ENCODE measurements at places on chromosomes 11 and 22. TPM values are rescaled to one million over a fixed set of nuclear protein-coding genes. Genes with fewer than 3 reads are reported as not detected.
A peak's percentile ranks its signal among the peaks of the same experiment; 100 is the strongest.

DNA sequence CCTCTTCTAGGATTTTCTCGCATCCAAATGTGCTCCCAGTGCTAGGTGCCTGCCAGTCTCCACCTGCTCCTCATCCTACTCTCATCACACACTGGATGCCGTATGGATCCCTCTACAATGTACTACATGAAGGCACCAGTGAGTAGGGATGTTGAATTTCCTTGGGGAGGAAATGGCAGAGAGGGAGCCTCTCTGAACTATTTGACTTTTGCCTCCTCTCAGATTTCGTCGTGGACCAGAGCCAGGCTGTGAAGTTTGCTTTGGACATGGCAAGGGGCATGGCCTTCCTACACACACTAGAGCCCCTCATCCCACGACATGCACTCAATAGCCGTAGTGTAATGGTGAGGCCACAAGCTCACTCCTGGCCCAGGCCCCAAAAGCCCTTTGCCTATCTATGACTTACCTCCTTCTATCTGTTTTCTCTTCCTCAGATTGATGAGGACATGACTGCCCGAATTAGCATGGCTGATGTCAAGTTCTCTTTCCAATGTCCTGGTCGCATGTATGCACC lies 2.5 kb downstream of the TAF10 start:
- peak; percentile 16 for DNase-seq

DNA sequence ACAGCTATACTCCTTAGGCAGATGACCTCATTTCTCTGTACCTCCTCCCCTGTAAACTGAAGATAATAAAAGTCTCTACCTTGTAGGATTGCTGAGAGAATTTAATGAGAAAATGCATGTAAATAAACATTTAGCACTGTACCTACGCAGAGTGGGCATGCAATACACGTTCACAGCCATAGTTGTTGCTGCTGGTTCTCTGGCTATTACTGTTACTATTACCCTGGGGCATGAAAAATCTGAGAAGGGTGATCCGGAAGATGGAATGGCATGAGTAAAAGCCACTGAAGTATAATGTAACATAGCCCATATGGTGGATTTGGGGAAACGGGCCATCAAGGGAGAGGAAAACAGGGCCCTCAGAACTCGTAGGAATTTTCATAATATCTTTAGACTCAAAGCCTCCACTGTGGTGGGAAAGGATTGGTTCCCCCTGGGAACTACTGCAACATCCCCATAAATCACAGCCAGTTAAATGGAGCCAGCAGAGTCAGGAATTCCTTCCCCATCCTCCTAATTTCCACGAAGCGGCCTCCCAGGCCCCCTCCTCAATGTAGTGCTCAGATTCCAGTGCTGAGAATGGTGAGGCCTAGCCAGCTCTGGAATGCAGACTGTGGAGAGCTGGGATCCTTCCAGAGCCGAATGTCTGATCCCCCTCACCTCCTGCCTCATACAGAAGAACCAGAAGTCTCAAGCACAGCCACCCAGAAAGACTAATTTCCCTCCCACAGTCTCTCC lies 205.3 kb downstream of the MN1 start:
- no peak for DNase-seq

DNA sequence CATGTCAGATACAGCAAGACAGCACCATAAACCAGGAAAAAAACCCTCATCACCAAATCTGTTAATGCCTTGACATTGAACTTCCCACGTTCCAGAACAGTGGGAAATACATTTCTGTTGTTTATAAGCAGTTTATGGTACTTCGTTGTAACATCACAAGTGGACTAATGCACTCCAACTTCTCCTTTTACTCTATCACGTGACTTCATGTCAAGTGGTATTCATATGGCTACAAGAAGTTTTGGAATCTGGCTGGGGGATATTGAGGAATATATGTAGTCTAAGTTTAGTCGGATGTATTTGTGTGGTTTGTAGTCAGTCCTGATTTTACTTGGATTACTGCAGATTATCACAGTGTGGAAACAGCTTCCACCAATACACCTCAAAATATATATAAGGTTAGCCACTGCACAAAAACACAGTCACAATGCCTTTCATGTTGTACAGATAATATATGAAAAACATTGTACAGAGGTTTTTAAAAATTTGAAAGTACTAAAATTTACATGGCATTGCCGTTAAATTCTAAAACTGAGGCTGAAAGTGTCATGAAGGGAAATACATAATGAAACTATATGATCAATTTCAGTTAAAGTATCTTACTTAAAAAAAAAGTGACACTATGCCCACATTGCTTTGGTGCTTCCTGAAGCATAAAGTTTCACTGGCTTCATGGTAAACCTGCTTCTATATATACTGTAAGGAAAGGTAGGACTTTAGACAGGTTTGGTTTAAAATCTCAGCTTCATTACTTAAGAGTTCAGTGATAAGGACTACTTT lies 134.1 kb downstream of the CASP12 start:
- DNase-seq = no peak

- no peak for DNase-seq
Measured at GRCh38 chr11:134530636-134531326, 118.7 kb upstream of the B3GAT1 start.

The MRGPRE gene
- total RNA-seq = not detected

The CCDC34 gene
- 4.9 TPM for total RNA-seq

- DNase-seq = no peak
Measured at GRCh38 chr22:25085156-25085555, 114.5 kb upstream of the CRYBB3 start.

DNA sequence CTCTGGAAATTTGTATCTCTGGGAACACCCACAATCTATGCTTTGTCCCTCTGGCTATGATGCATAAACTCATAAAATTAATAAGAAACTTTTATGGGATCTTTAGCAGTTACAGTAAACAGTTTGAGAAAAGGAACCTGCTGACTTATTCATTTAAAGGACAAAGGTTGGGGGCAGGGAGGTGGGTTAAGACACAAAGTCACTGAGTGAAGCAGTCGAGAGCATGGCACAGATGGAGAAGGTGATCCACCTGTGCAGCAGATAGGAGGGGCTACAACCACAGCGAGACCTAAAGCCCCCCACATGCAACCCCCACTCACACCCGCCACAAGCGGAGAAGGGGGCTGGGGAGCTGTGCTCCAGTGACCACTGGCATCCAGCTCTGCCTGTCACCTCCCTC lies 45.0 kb downstream of the SMCO4 start:
- no peak for DNase-seq

The PHETA2 gene
- 11.5 TPM for total RNA-seq

The CDC42BPG gene
- total RNA-seq = 5.9 TPM

GRCh38 chr11:13983081-13983751 lies 20.7 kb downstream of the SPON1 start:
- DNase-seq = no peak

DNA sequence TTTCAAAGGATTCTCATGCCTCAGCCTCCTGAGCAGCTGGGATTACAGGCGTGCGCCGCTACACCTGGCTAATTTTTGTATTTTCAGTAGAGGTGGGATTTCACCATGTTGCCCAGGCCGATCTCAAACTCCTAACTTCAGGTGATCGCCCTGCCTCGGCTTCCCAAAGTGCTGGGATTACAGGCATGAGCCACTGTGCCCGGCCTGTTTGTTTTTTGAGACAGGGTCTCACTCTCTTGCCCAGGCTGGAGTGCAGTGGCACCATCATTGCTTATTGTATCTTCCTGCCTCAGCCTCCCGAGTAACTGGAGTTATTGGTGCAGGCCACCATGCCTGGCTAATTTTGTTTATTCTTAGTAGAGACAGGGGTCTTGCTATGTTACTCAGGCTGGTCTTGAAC lies 8.1 kb downstream of the FADS2 start:
- DNase-seq = no peak

GRCh38 chr11:33500861-33501479 lies 199.7 kb downstream of the C11orf91 start:
- no peak for DNase-seq

DNA sequence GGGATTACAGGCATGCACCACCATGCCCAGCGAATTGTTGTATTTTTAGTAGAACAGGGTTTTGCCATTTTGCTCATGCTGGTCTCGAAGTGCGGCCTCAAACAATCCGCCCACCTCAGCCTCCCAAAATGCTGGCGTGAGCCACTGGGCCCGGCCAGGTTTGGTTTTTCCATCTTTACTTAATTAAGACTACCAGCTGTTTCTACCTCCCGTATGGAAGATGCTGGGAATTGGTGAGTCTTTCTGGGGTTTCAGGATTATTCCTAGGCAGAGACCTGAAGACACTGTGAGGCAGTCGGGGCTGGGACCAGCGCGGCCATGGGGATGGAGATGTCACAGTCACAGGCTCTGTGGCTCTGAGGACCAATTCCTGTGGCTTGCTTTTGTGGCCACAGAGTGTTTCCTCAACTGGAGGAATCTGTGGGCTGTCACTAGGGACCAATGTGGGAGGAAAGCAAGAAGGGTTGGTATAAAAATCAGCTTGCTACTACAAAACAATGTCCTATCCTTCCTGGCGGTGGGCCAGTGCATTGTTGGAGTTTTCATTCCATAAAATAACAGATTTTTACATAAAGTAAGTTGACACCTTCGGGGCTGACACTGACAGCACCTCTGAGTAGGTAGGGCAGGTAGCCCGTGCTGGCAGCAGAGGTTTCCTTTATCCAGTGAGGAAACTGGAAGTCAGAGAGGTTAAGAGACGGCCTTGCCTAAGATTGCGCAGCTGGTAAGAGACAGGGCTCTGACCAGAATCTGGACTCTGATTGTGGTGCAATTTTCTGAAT lies 8.4 kb upstream of the FTH1 start:
- DNase-seq = peak; percentile 50

- DNase-seq = no peak
Measured at GRCh38 chr11:34449013-34449412, 10.3 kb downstream of the CAT start.

DNA sequence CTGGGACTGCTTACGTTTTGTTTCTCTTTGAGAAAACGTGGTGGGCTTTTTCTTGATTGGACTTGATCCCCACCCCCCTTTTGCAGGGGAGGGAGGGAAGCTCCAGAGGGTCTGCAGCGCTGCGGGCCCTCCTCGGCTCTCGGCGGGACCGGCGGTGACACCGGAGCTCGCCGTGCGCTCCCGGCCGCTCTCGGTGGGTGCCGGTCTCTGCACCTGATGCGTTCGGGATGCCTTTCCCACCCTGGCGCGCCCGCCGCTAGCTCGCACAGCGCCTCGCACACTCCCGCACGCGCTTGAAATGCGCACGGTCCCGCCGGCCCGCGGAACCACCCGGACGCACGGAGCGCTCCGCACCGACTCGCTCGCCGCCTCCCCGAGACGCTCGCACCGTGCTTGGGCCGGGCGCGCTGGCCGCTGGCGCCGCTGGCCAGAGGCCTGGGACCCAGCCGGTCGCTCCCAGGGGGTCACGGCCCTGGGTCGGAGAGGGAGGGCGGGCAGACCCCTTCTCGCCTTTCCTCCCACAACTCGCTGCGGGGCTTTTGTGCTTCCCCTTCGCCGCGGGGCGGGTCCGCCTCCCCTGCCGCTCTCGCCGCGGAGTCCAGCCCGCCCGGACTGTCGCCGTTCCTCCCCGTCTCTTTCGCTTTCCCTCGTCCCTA lies 1.0 kb downstream of the ZBTB16 start:
- no peak for DNase-seq

GRCh38 chr11:12226093-12226492 lies 115.7 kb downstream of the MICAL2 start:
- DNase-seq = no peak

GRCh38 chr11:111612224-111612623 lies 10.0 kb downstream of the SIK2 start:
- DNase-seq = no peak

The MADD gene
- 56.5 TPM for total RNA-seq

The KRTAP5-2 gene
- not detected for total RNA-seq

- no peak for DNase-seq
Measured at GRCh38 chr22:28896611-28897010, 13.2 kb downstream of the ZNRF3 start.

DNA sequence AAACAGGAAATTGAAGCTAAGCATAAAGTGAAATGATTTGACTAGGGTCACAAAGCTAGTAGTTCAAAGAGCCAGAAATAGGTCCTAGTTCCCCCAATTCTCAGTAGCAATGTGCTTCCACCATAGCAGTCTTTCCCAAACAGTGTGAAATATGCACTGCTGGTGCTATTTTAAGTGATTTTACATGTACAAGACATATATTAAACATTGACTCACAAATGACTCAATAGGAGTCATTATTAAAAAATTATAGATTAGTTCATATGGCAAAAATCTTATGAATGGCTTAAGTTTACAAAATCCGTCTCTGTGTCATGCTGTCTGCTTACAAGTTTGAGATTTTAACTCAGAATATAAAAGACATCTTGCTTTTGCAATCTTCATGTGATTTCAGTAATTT lies 21.4 kb downstream of the KIF18A start:
- no peak for DNase-seq

GRCh38 chr11:5719703-5720495 lies 16.3 kb upstream of the OR56B1 start:
- no peak for DNase-seq

GRCh38 chr11:12765428-12765827 lies 91.2 kb downstream of the TEAD1 start:
- no peak for DNase-seq

GRCh38 chr22:28773461-28773867 lies 969 bp downstream of the CCDC117 start:
- DNase-seq = no peak

- no peak for DNase-seq
Measured at GRCh38 chr11:122732342-122733315, 77.1 kb downstream of the UBASH3B start.

The OR52E8 gene
- total RNA-seq = not detected

The FAT3 gene
- total RNA-seq = 0.66 TPM

GRCh38 chr22:19824212-19824925 lies 30.3 kb downstream of the GNB1L start:
- peak; percentile 74 for DNase-seq

The OR5B2 gene
- total RNA-seq = not detected

DNA sequence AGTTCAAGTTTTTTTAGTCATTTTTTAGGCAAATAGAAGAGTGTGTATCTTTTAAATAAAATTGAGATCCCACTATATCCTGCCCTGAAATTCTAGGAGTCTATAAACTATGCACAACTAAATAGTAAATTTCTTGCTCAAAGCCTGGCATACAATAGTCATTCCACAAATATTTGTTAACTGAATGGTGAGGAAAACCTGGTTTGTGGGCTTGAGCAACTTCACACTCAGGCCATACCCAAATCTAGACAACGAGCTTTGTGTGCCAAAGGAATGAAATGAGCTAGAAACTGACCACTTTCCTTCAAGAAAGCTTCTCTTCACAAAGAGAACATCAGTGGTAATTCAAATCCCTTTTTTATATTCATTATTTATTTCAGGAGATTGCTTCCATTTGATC lies 39.6 kb upstream of the AMOTL1 start:
- DNase-seq = no peak

The RBMXL2 gene
- total RNA-seq = not detected

Measured in breast epithelium (tissue), 4 donors.